ENCODE measurements at places on chromosomes 7 and 10.

DNA sequence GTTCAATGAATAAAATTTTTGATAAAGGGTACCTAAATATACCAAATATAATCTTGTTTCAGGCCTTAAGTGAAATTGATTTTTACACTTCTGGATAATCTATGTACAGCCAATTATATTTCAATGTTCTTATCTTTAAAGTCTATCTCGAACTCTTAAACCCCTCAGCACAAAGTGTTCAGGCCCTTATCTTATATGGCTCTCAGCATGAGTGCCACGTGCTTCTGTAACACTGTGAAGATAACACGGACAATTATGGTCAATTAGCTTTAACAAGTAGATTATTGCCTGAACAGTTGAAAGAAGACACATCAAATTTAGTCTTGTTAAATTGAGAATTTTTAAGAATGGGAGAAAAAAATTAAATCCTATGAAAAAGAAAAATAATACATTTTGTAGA lies 40.4 kb upstream of the DMTF1 start:
- DNase-seq, result no peak

DNA sequence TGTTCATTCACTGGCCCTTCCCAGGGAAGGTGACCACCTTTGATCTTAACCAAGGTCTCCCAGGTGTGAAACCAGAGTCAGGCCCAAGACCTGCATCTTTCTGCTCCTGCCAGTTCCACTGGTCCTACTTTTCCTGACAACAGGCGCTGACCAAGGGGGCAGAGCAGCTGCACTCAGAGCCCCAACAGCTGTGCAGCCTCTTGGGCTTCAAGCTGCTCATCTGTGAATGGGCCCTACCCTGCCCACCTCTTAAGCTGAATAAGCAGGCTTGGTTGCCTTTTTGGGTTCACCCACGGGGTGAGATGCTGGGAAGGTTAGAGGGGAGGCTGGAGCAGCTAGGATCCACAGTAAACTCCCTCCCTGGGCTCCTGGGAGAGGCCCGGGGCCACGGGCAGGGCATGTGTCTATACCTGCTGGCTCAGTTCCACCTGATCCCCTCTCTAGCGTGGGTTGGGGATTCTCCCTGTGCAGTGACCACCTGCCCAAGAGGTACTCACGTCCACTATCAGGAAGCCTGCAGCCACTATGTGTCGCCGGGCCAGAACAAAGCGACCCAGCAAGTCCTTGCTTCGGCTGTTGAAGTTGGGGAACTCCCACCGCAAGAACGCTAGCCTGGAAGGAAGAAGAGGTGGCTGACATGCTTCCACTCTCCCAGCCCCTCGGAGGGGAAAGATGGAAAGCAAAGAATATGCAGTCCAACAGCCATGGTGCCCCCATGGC lies 10.6 kb downstream of the TBRG4 start:
- no peak for DNase-seq

GRCh38 chr10:108789336-108789735 lies 1134.0 kb downstream of the XPNPEP1 start:
- no peak for DNase-seq

DNA sequence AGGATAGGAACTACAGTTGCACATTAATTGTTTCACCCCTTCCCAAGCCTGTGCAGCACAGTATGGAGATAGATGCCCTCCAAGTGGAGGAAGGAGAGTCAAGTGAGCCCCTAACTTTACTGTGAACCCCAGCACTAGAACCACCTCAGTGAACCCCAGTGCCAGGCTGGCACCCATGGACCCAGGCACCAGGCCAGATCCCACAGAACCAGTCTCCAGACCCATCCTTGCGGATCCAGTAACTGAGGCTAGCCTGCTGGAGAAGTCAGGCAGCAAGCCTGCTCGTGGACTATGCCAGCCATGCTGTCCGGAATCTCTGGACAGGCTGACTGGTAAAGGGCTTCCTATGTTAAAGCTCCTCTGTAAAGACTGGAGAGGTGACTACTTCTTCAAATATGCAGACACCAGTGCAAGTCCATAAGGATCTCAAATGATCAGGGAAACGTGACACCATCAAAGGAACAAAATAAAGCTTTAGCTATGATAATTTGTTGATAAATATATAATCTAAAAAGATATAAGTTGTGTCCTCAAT lies 27.7 kb downstream of the SHOC2 start:
- no peak for DNase-seq

DNA sequence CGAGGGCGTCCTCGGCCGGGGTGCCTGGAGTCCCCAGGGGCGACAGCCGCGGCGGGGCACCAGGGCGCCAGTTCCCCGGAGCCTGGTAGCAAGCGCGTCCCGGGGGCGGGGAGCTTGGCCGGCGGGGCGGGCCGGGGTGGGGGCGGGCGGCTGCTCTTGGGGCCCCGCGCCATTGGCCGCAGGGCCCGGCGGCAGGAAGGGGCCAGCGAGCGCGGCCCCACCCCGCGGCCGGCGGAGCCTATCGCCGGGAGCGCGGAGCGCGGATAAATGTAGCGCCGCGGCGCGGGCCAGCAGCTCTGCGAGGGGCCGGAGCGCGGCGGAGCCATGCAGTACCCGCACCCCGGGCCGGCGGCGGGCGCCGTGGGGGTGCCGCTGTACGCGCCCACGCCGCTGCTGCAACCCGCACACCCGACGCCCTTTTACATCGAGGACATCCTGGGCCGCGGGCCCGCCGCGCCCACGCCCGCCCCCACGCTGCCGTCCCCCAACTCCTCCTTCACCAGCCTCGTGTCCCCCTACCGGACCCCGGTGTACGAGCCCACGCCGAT lies at the start of gene HHEX:
HHEX (plus strand) TSS at position 293 of the 548 bp plus-strand sequence; CDS start at position 325, 32 bp downstream.
- peak; percentile 60 for DNase-seq

- DNase-seq, result no peak
Observed at GRCh38 chr7:4204513-4205165, 477.5 kb upstream of the FOXK1 start.

- DNase-seq, result no peak
Observed at GRCh38 chr7:29508608-29509007, 55.0 kb upstream of the PRR15 start.

GRCh38 chr10:28559618-28560017 lies 26.7 kb downstream of the WAC start:
- no peak for DNase-seq

- DNase-seq, result no peak
Observed at GRCh38 chr7:51619880-51620279, 303.3 kb upstream of the COBL start.

DNA sequence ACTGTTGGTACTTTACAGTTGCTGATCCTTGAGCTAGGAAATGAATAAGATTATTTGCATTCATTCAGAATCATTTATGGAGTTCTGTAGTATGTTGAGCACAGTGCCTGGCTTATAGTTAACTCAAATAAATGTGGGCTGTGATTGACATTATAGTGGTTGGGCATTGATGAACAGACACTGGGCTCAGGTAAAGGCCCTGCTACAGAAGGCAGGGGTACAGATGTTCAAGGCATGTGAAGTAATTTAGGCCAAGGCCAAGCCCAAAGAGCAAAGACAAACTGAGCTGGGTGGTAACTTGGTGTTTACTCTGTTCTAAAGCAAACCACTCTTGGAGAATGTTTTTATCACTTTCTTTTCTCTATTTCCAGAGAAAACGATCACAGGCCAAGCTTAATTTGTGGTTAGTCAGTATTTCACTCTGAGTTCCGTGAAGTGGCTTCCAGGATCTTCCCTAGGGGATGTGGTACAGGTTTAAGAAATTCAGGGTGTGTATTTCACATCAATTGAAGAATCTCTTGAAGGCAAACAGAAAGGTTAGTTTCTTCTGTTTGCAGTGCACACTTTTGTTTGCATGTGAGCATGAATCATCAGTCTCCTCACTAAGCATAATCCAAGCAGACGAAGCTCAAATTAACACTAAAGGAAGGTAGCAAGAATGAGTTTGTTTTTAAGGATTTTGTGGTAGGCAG lies 113.9 kb upstream of the PRR15 start:
- DNase-seq, result no peak

GRCh38 chr7:37354656-37355131 lies 94.0 kb downstream of the ELMO1 start:
- peak; percentile 74 for DNase-seq

DNA sequence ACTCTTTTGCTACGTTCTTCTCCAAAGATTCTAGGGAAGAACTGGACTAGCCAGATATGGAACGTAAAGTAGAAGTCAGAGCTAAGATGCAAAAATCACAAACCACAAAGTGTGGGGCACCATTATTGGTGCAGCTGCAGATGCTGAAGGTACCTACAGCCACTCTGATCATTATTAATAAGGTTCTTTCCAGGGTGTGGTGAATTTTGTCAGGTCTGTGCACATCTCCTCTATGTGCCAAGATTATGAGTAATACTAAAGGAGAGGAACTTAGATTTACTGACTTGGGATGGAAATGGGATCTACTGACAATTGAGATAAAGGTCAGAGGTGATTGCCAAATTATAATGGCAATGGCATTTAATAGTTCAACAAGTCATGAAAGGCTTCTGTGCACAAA lies 148.2 kb downstream of the RAPGEF5 start:
- no peak for DNase-seq

DNA sequence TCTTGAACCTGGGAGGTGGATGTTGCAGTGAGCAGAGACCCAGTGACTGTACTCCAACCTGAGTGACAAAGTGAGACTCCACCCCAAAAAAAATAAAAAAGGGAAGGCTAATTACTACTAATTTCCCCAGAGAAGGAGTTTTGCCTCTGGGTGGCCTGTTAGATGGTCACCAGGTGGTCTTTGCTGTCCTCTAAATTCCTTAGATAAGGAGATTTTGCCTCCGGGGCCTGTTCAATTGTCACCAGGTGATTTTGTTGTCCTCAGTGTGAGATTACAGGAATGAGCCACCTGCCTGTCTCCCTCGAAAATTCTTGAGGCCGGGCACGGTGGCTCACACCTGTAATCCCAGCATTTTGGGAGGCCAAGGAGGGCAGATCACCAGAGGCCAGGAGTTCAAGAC lies 24.4 kb upstream of the ZMIZ2 start:
- DNase-seq, result no peak

GRCh38 chr7:122520971-122521555 lies 177.9 kb downstream of the RNF133 start:
- DNase-seq, result no peak

DNA sequence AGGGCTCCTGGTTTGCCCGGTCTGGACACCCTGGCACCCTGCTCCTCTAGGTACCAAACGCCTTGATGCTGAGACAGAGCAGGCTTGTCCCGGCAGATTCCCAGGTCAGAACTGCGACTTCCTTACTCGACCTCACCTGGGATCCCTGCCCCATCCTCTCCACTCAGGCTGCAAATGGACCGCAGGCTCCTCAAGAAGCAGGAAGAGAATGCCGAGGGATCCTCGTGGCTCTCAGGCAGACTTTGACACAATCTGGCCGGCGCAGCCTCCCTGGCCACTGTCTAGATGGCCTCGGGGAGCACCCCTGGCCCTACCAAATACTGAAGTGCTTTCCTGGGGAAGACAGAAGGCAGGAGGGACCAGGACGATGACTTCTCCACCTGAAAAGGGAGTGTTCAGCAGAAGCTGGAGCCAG lies 421 bp upstream of the NODAL start:
- DNase-seq, result no peak

DNA sequence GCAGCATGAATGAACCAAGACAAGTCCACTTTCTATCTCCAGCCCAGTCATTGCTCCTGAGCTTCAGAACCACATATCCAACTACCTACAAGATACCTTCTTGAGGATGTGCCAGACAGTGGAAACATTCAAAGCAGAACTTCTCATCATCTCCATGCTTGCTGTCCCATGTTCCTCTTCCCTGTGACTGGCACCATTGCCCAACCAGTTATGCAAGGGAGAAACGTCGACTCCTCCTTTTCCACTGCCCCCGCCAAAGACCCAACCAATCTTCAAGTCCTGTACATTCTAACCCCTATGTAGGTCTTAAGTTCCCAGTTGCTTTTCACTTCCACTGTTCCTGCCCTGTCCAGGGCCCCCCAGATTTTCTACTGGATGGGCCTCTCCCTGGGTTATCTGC lies 225.7 kb downstream of the RPS24 start:
- no peak for DNase-seq

GRCh38 chr7:41730668-41731067 lies 27.8 kb upstream of the INHBA start:
- no peak for DNase-seq

- peak; percentile 60 for DNase-seq
Observed at GRCh38 chr10:11176746-11177145, 159.1 kb downstream of the CELF2 start.

GRCh38 chr10:85611093-85611740 lies 755.4 kb downstream of the GRID1 start:
- no peak for DNase-seq

- no peak for DNase-seq
Observed at GRCh38 chr10:72665925-72666324, 26.0 kb upstream of the MCU start.

- no peak for DNase-seq
Observed at GRCh38 chr7:93723424-93724124, 149.1 kb upstream of the CALCR start.

GRCh38 chr7:20343205-20343604 lies 12.5 kb downstream of the ITGB8 start:
- no peak for DNase-seq

GRCh38 chr10:132542086-132542775 lies 4.6 kb downstream of the INPP5A start:
- DNase-seq, result no peak

GRCh38 chr10:132443983-132444876 lies 47.2 kb downstream of the PWWP2B start:
- no peak for DNase-seq

- DNase-seq, result no peak
Observed at GRCh38 chr7:18126281-18126680, 98.6 kb upstream of the PRPS1L1 start.

- no peak for DNase-seq
Observed at GRCh38 chr10:74640134-74640921, 186.1 kb upstream of the KAT6B start.

DNA sequence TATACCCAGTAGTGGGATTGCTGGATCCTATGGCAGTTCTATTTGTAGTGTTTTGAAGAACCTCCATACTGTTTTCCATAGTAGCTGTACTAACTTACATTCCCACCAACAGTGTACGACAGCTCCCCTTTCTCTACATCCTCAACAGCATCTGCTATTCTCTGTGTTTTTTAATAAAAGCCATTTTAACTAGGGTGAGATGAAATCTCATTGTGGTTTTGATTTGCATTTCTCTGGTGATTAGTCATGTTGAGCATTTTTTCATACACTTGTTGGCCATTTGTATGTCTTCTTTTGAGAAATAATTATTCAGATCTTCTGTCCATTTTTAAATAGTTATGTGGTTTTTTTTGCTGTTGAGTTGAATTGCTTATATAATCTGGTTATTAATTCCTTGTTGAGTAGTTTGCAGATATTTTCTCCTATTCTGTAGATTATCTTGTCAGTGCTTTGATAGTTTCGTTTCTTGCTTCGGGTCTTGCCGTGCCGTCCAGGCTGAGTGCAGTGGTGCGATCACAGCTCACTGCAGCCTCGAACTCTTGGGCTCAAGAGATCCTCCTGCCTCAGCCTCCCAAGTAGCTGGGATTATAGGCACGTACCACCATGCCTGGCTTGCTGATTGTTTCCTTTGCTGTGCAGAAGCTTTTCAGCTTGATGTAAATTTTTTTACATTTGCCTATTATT lies 12.0 kb downstream of the MTG1 start:
- no peak for DNase-seq

DNA sequence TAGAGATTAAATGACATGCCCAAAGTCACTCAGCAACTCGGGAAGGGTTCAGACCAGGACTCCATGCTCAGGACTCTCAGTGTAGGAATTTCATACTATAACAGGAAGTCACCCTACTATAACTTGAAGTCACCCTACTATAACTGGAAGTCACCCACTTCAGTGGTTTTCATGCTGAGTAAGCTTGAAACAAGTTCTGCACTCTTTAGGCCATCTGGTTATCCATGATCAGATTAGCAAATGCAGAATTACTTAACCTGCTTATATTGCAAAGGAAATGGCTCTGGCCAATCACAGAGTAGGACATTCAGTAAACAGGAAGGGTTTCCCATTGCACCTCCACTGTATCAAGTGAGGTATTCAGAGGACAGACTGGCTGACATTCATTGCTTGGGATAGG lies 1240.4 kb downstream of the GATA3 start:
- DNase-seq, result peak; percentile 43

Measured in activated T-cell treated with anti-CD3 and anti-CD28 coated beads, Interleukin-2, amount 50 U/mL, for 72 hours (primary cell).